ENCODE measurements at places on chromosomes 12 and 14.
A peak's percentile ranks its signal among the peaks of the same experiment; 100 is the strongest.

- DNase-seq: no peak
These were observed 32.2 kb downstream of the FGD6 start for GRCh38 chr12:95185072-95185471.

GRCh38 chr12:119292893-119293630 is 41.5 kb upstream of the CCDC60 start:
- no peak for DNase-seq

GRCh38 chr12:1857086-1857485 is 36.7 kb downstream of the LRTM2 start:
- DNase-seq: no peak

DNA sequence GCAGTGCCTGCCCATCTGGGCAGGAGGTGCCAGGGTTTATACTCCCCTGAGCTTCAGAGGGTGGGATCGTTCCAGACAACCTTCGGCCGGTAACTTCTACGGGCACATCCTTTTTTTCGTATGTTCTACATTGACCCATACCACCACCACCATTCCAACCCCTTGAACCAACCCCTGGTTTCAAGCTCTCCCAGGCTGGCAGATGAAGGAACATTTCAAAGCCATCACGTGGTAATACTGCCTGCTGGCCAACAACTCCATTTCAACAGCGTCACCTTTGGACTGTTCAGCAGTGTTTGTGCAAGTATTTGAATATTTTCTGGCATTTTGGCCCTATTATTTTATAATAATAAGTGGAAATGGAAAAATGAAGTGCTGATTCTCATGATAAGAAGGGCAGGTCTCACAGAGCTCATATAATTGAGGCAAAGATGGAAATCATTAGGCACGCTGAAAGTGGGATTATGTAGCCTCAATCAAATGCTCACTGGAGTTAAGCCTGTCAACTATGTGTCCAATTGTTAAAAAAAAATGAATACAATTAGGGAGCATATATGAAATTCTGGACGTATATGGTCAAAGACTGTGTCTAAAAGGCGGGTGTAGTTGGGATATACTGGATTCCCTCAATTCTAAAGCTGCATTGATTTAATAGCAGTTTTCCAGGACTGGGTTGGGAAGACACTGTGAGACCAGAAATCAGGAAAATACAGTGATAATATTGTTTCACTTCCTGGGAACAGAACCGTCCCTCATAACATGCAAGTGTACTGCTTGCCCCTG is 162.1 kb downstream of the ZFP36L1 start:
- DNase-seq: peak; percentile 80

DNA sequence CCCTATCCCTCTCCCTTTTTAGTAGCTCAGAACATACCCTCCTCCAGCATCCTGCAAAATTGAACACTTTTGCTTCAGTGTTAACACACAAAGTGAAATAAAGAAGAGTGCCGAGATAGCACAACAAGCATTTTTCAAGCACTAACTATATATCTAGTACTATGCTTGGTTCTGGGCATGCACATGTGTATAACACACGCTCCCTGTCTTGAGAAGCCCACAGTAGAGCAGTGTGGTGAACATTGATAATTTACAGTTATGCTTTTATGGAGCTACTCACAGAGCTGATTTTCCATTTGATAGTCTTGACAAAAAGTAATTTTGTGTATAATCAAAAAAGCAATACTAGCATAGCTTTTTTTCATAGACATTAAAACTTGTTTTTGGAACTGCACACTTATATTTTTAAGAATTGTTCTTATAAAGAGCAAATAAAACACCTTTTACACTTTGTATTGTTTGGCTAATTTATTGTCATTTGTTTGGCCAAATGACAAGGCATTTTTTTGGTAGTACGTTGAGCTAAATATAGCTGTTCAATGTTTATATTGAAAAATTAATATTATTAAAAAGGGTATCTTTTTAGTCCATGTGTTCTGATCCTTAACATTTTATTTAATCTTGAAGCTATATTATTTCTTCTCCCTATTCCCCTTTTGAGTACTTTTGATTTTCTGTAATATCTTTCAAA is 39.7 kb downstream of the LEMD3 start:
- no peak for DNase-seq

- no peak for DNase-seq
These were observed 216.4 kb downstream of the LRIG3 start for GRCh38 chr12:58703866-58704265.

- DNase-seq: no peak
These were observed 82.2 kb downstream of the PPP2R5C start for GRCh38 chr14:101843665-101844064.

- no peak for DNase-seq
These were observed 201.7 kb downstream of the EXOC5 start for GRCh38 chr14:57066887-57067513.
